GM12865 (cell line): ENCODE measurements at places on chromosomes 5 and 9.
A peak's percentile ranks its signal among the peaks of the same experiment; 100 is the strongest.

DNA sequence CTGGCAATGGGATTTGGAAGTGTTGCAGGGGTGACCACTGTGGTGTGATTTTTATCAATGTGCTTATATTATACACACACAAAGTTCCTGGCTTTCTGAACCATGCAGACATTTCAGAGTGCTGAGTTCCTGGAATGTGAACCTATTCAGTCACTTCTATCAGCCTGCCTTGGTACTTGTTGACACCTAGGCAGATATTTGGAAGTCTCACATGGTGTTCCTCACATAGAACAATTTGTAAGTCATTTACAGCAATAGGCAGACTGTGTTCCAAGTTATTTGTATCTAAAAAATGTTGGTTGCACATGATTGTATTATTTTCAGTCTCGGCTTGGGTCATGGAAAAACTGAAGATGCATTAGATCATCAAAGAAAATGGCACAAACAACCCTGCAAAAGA is 182.2 kb downstream of the SREK1 start:
- DNase-seq, result no peak

- DNase-seq, result peak; percentile 94
Observed at GRCh38 chr9:128786681-128787601, at the start of gene TBC1D13. Gene TBC1D13 (plus strand): TSS chr9:128787253. CDS start chr9:128787354, 101 bp downstream.

DNA sequence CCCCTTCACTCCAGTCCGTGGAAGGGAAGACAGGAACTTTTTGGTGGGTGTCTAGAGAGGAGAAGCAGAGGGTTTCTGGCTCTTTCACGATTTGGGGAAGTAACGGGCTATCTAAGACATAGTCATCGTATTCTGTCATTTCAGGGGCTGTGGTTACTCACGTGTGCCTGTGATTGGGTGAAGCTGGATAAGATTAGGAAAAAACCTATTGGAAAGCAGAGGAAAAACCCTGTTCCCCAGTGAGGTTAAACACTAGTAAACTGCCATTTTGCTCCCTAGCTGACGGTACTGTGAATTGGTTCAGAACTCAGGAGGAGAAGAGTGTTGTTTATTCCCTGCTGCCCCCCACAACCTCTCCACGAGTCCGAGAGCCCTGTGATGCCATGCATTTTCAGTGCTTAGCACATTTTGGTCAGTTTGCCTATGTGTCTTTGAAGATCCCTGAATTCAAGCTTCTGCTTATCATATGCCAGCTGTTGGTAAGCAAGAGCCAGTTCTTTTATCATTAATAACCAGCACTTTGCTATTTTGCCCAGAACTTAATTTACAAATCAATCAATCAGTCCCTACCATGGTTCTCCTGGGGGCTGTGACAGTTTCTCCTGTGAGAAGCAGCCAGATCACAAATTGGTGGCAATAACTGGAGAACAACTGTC is 45.1 kb upstream of the ROR2 start:
- no peak for DNase-seq

DNA sequence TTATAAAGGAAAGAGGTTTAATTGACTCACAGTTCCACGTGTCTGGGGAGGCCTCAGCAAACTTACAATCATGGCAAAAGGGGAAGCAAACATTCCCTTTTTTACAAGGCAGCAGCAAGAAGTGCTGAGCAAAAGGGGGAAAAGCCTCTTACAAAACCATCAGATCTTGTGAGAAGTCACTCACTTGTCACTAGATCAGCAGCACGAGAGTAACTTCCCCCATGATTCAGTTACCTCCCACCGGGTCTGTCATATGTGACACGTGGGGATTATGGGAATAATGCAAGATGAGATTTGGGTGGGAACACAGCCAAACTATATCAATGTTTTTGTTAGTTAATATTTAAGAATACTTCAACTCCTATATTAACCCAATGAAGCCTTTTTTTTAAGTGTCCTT is 275.2 kb upstream of the CDH9 start:
- DNase-seq, result no peak

DNA sequence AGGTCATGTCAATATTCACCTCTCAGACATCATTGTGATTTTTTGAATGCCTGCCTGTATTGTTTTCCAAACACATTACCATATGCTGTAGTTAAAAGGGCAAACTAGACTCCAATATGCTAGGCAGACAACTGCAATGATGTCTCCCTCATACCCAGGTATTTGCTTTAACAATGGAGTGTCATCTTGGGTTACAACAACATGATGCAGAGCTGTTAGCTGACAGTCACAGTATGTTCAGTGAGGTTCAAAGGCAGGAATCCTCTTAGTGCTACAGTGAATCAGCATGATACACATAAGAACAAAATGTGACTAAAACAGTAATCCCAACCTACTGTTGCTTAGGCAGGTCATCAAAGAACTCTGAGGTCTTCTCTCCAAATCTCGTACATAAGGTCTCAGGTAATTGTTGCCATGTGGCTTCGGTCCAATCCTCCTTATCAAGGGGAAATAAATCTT is 24.0 kb downstream of the OR1J1 start:
- no peak for DNase-seq

- DNase-seq, result no peak
Observed at GRCh38 chr5:20678386-20678785, 690.4 kb upstream of the CDH18 start.

DNA sequence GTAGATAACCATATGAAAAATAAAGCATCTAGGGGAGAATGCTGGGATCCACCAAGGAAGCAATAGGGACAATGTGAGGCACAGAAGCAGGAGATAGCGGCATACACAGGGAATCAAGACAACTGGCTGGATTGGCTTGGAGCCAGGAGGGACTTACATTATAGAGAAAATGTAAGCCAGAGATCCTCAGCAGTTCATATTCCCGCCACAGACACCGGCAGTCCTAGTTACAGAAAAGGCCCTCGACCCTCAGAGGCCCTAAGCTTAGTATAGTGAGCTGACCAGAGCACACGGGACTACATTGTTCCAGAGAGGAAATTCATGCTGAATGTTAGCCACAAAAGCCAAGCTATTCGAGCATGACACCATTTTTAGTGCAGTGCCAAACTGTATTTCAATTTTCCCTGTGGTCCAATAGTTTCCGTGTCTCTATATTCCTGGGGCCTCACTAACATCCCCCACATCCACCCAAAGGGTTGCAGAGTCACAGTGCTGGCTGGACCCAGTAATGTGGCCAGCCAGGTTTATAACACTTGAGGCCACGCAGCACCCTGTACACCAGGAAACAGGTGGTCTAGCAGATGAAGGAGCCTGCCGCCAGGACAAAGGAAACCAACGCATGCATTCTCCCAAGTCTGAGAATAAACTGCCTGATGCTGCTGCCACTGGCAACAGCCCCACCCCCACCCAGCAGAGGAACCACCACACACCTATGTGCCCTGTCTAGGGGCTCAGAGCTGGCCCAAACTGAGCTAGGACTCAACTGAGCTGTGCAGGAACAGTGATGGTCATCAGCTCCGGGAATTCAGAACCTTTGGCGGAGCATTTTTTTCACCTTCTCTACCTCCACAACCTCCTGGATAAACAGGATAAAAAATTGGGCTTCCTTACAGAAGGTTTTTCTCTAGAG is 693.2 kb upstream of the CHD1 start:
- no peak for DNase-seq

- no peak for DNase-seq
Observed at GRCh38 chr9:16150501-16150900, 597.7 kb downstream of the CCDC171 start.

GRCh38 chr9:107907255-107907654 is 417.7 kb upstream of the KLF4 start:
- DNase-seq, result no peak

DNA sequence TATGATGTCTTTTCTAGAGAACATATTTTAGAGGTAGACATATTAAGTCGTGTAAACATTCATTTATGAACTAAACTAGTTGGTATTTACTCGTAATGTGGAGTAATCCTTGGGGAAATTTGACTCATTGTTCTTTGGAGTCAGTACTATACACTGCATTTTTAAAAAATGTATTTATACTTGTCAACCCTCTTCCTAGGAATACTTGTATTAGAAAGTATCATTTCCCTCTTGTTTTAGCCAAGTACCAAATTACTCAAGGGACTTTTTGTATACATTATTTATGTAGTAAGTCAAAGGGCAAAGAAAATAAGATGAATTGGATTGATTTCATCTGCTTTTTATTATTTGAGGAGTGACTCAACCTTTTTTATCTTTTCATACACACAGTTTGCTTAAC is 248.1 kb upstream of the IZUMO3 start:
- no peak for DNase-seq
